Activated CD8-positive, alpha-beta T cell treated with anti-CD3 and anti-CD28 coated beads, Interleukin-2, amount 10 ng/mL, durations not matched to agents 7 days and 5 days (primary cell): ENCODE measurements at places on chromosomes 16 and 17. TPM values are rescaled to one million over a fixed set of nuclear protein-coding genes. Genes with fewer than 3 reads are reported as not detected.
A peak's percentile ranks its signal among the peaks of the same experiment; 100 is the strongest.

DNA sequence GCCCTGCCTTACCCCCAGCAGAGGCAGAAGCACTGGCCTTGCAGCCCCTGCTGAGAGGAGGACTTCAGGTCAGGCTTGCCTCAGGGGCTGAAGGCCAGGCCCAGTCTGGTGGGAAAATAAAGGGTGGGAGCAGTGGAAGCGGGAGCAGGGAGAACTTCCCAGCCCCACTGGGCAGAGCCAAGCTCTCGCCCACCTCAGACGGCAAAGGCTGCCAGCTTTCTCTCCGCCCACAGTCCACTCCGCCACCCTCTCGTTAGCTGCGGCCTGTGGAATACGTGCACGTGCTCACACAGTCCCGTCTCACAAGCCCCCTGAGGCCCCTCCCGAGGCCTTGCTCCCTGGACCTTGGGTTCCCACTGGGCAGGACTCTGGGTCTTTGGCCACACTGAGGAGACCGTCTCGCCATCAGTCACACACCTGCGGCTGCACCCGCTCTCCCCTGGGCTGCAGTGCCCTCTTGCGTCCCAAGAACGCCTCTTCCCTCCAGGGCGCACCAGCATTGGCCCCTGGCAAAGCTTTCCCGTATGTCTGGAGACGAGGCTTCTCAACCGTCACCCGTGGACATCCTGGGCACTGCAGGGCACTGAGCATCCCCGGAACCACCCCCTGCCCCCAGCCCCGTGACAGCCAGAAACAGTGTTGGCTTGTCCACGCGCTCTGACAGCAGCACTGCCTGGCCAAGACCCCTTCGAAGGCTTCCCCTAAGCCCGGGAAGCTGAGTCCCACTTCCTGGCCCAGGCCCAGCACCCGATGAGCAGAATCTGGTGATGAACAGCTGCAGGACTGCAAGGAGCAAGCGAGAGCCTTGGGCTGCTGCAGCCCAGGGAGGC, 8.3 kb downstream of the MRPL28 start:
- peaks cover 6% of the 10 kb centered on the region for H3K4me1 ChIP-seq
- H3K27ac ChIP-seq, result no peak overlapping the region
- H3K4me3 ChIP-seq, result no peak overlapping the region
- peaks cover 5% of the 10 kb centered on the region for H3K36me3 ChIP-seq
- peak; percentile 82 for DNase-seq

DNA sequence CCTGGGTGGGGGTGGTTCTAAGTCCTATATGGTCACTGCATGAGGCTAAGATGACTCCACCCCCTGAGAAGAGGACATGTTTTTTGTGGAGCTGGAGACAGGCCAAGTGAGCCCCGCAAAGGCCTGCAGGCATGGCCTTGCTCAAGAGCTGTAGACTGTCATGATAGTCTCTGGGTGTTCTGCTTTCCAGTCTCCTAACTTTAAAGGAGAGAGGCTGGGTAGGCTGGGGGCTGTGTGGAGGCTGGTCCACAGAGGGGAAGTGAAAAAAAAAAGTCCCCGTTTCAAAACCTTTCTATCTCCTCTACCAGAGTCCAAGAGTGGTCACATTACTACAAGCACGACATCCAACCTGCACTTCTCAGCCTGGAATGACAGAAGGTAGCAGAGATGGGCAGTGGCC, 27.1 kb downstream of the CDRT4 start:
- H3K27me3 ChIP-seq, result no peaks in the 10 kb centered on the region
- no peak overlapping the region for H3K4me3 ChIP-seq
- H3K4me1 ChIP-seq, result peaks cover 31% of the 10 kb centered on the region

DNA sequence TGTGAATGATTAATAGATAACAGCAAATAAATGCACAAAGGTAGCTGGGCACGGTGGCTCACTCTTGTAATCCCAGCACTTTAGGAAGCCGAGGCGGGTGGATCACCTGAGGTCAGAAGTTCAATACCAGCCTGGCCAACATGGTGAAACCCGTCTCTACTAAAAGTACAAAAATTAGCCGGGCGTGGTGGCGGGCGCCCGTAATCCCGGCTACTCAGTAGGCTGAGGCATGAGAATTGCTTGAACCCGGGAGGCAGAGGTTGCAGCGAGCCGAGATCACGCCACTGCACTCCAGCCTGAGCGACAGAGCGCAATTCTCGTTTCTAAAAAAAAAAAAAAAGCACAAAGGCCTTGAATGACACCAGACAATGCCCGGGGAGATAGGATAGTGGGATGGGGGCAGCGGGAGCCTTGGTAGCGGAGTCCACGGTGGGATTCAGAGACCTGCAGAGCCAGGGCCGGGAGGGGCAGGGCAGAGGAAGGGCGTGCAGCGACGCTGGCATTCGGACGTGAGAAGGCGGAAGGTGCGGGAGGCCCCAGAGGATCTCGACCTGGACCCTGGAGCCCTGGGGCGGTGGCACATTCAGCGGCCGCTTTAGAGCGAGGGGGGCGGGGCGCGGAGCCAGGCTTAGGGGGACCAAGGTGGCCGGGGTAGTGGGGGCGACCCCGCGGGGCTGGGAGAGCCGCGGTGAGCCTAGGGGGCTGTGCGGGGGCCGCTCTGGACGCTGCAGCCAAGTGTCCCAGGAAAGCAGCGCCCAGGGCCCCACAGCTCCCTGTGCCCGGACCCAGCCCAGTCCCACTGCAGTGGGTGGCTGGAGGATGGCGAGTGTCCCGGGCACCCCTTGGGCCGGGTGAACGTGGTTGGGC, 999 bp upstream of the FLYWCH2 start:
- peak; percentile 51 for DNase-seq
- peak overlapping the region; percentile 87 for H3K4me3 ChIP-seq
- peaks cover 14% of the 10 kb centered on the region for H3K4me1 ChIP-seq
- peaks cover 4% of the 10 kb centered on the region for H3K27me3 ChIP-seq

- H3K36me3 ChIP-seq, result peaks cover 41% of the 10 kb centered on the region
- peak overlapping the region; percentile 98 for H3K4me3 ChIP-seq
- peaks cover 5% of the 10 kb centered on the region for H3K27me3 ChIP-seq
- peak overlapping the region; percentile 92 for H3K27ac ChIP-seq
- H3K4me1 ChIP-seq, result peaks cover 69% of the 10 kb centered on the region
These were observed 916 bp downstream of the PAGR1 start for GRCh38 chr16:29816694-29817441.

- no peak overlapping the region for H3K4me3 ChIP-seq
- DNase-seq, result no peak
- peaks cover 2% of the 10 kb centered on the region for H3K4me1 ChIP-seq
- peak overlapping the region; percentile 14 for H3K27ac ChIP-seq
These were observed 9.4 kb downstream of the ELMO3 start for GRCh38 chr16:67208154-67208896.

- H3K4me3 ChIP-seq, result no peak overlapping the region
- no peak overlapping the region for H3K27ac ChIP-seq
- peaks cover 7% of the 10 kb centered on the region for H3K4me1 ChIP-seq
- peak; percentile 83 for DNase-seq
- H3K36me3 ChIP-seq, result no peaks in the 10 kb centered on the region
These were observed 75.2 kb upstream of the KSR1 start for GRCh38 chr17:27381007-27381501.

DNA sequence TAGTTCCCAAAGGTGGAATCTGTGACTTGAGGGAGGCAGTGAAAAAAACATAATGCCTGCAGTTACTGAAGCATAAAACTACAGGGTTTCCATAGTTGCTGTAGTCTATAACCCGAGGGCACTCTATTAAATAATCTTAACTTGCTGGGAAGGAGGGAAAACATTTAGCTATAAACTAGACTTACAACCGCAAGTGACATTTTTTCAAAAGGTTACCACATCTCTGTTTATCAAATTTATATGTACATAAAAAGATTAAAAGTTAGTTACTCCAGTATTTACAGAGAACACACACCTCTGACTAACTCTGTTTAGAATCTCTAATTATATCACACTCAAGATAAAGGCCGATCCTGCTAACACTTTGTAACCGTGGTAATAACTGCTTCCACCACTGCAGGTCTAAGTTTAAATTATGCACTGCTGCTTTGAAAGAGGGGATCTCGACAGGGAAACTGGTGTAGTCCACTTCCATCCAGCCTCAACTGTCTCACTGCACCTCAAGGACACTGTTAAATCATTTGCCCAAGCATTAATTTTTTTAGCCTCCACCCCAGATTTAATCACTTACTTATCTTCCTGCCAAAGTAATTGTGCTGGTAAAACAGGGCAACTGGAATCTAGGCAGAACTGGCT, 14.6 kb downstream of the KCNJ16 start:
- no peak overlapping the region for H3K4me3 ChIP-seq
- DNase-seq, result no peak

DNA sequence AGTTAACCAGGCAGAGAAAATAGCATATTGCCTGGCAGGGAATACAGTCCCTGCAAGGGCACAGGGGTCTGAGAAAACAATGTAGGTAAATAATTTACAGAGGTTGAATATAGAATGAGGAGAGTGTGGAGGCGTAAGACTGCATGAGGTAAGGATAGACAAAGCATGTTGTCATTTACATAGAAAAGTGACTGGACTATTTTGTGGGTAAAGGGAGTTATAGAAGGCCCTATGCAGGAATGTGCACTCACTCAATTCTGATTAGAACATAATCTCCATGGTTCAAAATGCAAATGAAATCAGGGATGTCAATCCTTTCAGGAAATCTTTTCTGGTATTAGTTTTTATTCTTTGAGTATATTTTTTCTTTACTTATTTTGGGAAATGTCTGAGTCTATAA, 285.7 kb upstream of the SALL1 start:
- no peaks in the 10 kb centered on the region for H3K4me1 ChIP-seq
- H3K27ac ChIP-seq, result no peak overlapping the region
- DNase-seq, result no peak
- peaks cover 6% of the 10 kb centered on the region for H3K27me3 ChIP-seq
- H3K36me3 ChIP-seq, result no peaks in the 10 kb centered on the region

GRCh38 chr16:89908236-89908635, 10.4 kb upstream of the MC1R start:
- H3K4me1 ChIP-seq, result peaks cover 10% of the 10 kb centered on the region
- H3K27ac ChIP-seq, result no peak overlapping the region
- H3K27me3 ChIP-seq, result no peaks in the 10 kb centered on the region
- no peak for DNase-seq
- no peak overlapping the region for H3K4me3 ChIP-seq

- no peak overlapping the region for H3K27ac ChIP-seq
- no peak for DNase-seq
- peaks cover 51% of the 10 kb centered on the region for H3K36me3 ChIP-seq
- peaks cover 13% of the 10 kb centered on the region for H3K4me1 ChIP-seq
- H3K4me3 ChIP-seq, result no peak overlapping the region
- no peaks in the 10 kb centered on the region for H3K27me3 ChIP-seq
These were observed 71.7 kb downstream of the SNX11 start for GRCh38 chr17:48179071-48179945.

DNA sequence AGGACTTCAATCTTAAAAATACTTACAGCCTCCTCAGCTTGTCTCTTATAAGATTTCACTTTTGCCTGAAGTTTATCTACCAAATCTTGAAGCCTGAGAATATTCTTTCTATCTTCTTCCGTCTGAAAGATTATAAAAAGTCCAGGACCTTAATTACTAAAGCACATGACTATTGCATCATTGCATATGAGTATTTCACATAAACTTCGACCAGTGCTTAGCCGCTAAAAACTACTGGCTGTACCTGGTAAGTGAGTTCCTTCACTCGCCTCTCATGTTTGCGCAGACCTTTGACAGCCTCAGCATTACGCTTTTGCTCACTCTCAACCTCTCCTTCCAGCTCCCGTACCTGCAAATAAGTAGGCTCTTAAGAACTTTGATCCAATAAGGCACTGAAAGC, 4.7 kb upstream of the MYH1 start:
- H3K4me1 ChIP-seq, result no peaks in the 10 kb centered on the region
- peaks cover 3% of the 10 kb centered on the region for H3K27me3 ChIP-seq
- H3K4me3 ChIP-seq, result no peak overlapping the region
- DNase-seq, result no peak
- no peaks in the 10 kb centered on the region for H3K36me3 ChIP-seq
- no peak overlapping the region for H3K27ac ChIP-seq

DNA sequence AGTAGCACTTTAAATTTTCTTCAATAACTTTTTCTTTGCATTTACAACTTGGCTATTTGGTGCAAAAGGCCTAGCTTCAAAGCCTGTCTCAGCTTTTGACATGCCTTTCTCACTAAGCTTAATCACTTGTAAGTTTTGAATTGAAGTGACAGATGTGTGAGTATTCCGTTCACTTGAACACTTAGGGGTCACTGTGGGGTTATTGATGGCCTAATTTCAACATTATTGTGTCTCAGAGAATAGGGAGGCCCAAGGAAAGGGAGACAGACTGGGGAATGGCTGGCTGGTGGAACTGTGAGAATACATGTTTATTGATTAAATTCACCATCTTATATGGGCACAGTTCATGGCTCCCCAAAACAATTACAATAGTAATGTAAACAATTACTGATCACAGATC, 84.1 kb downstream of the TAOK1 start:
- peaks cover 37% of the 10 kb centered on the region for H3K36me3 ChIP-seq
- H3K27ac ChIP-seq, result no peak overlapping the region
- DNase-seq, result no peak

GRCh38 chr16:86495756-86496261, 14.5 kb upstream of the FOXF1 start:
- H3K27ac ChIP-seq, result no peak overlapping the region
- peaks cover 72% of the 10 kb centered on the region for H3K27me3 ChIP-seq
- no peak for DNase-seq
- no peaks in the 10 kb centered on the region for H3K4me1 ChIP-seq
- H3K4me3 ChIP-seq, result no peak overlapping the region

GRCh38 chr16:67388591-67388990, 4.7 kb downstream of the TPPP3 start:
- no peak for DNase-seq
- H3K4me1 ChIP-seq, result peaks cover 1% of the 10 kb centered on the region
- no peak overlapping the region for H3K27ac ChIP-seq
- H3K36me3 ChIP-seq, result no peaks in the 10 kb centered on the region
- no peak overlapping the region for H3K4me3 ChIP-seq

Gene PRAC1
- total RNA-seq, result not detected

Gene TBC1D3C
- 0.21 TPM for total RNA-seq

Gene CCL3
- total RNA-seq, result 5.1 TPM

Gene C1QBP
- total RNA-seq, result 181 TPM

Gene ATP2C2
- not detected for total RNA-seq

Gene TBX2
- not detected for total RNA-seq

Gene KRTAP2-3
- total RNA-seq, result not detected

Gene PRSS22
- total RNA-seq, result not detected
